Tongue (tissue), 3 donors: ENCODE measurements at places on chromosomes 3 and 15.
A peak's percentile ranks its signal among the peaks of the same experiment; 100 is the strongest.

- DNase-seq: no peak
These were observed 202.3 kb upstream of the MRPL3 start for GRCh38 chr3:131705099-131705498.

GRCh38 chr3:10550705-10551104 lies 45.3 kb upstream of the ATP2B2 start:
- peak; percentile 69 for DNase-seq

GRCh38 chr15:55859681-55860080 lies 116.7 kb upstream of the PRTG start:
- DNase-seq: no peak

DNA sequence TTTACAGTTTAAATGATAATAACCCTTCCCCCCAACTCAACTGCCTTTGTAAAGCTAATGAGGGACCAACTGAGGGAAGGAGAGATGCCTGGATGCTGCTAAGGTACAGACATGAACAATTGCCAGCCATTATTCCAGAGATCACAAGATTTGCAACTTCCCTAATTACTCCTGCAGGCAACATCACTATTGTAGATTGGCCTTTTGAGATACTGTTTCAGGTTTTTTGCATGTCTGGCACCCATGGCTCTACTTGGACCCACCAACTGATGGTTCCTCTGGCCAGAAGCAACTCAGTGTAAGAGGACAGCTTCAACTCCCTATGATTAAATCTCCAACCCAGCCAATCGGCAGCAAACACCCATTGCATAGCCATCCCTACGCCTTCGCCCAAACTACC lies 478.7 kb downstream of the FHIT start:
- no peak for DNase-seq

- peak; percentile 93 for DNase-seq
These were observed 39.7 kb downstream of the KLHL25 start for GRCh38 chr15:85754989-85755388.

GRCh38 chr3:122898298-122898697 lies 103.4 kb downstream of the SLC49A4 start:
- no peak for DNase-seq

GRCh38 chr15:96340598-96341512 lies 10.4 kb downstream of the NR2F2 start:
- peak; percentile 92 for DNase-seq

DNA sequence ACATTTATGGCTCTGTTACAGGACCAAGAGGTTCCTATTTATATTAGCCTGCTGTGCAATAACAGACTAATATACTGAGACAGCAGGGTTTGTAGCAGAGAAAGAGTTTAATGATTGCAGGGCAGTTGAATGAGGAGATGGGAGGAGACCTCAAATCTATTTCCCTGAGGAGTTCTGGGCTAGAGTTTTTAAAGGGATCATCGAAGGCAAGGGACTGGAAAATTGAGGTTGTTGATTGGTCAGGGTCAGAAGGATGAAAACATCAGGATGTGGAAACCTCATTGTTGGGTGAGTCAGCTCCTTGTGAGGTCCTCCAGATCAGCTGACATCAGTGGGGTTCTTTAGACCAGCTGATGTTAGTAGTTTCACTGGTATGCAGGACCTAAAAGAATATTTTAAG lies 60.6 kb upstream of the GOLGA8B start:
- no peak for DNase-seq

GRCh38 chr3:17469520-17469919 lies 272.9 kb downstream of the TBC1D5 start:
- DNase-seq: no peak

DNA sequence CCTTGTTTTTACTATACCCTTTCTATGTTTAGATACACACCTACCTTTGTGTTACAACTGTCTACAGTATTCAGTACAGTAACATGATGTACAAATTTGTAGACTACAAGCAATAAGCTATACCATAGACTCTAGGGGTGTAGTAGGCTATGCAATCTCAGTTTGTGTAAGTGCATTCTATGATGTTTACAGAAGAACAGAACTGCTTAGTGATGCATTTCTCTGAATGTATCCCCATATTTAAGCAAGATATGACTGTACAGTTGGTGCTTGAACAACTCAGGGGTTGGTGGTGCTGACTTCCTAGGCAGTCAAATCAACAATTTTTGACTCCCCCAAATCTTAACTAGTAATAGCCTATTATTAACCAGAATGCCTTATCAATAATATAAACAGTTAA lies 467.1 kb upstream of the TGFBR2 start:
- DNase-seq: no peak

DNA sequence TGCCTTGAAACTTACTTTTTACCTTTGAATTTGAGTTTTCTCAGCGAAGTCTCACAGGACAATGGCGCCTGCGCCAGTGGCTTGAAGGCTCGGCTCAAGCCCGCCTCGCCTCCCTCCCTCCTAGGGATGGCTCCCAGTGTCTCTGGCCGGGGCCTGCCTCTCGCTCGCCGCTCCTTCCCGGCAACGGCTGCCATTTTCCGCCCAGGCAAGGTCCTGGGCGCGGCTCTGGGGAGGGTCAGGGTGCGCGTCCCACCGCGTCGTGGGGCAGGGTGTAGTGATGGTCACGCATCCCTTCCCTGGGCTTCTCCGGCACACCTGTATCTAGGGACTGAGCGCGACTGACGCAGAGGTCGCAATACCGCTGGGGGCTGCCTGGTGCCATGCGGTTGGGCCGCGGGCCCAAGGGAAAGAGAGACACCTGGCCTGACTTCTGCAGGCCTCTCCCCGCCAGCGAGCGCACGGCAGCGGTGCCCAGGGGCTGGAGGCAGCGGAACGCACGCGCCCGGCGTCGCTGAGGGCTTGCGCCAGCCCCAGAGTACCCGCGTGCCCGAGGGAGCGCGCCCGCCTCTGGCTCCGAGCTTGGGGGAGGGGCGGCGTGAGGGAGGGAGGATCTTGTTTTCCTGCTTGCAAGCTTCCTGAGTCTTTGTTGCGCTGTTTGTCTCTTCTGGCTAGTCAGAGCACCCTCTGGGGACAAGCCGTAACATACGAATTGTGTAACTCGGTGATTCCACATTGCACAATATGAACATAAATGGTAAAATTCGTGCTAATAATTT lies 20.7 kb upstream of the FEM1B start:
- DNase-seq: peak; percentile 87

DNA sequence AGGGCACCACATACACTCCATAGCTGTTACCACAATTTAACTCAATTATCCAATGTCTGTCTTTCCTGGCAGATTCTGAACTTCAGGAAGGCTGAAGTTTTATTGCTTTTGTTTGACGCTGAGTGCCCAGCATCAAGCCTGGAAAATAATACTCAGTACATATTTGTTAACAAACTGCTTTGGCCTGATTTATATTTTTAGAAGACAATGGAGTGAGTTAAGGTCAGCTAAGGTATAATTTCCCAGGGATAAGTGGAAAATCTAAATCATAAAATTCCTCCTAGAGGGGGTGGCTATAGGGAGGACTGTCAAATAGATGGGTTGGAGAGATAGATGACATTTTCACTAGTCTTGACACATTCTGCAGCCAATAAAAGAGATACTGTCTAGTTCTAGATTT lies 659.4 kb upstream of the ADAMTS9 start:
- DNase-seq: no peak

DNA sequence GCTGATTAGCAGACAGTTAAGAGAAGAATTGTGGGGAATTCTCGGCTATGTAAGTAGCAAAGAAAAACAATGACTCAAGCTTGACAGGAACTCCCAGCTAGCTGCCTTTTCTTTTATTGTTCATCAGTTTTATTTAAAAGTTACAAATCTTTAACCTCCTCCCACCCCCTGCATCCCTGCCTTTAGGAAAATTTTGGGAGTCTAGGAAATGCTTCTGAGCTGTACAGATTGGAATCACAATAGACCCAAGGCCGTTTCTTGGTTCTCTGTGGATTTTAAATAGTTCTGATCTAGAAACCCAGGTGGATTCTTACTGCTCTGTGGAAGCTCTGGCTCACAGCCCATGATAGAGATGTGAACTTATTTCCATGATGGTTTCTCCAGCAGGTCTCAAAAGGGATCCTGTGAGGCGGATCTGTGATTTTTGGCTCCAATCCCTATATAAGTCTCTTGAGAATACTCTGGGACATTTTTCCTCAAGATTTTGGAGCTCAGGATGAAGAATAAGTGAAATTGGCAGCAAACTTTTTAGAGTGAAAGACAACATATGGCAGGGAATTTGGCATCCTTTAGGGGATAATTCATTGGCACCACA lies 312.3 kb downstream of the EPHA3 start:
- peak; percentile 37 for DNase-seq

DNA sequence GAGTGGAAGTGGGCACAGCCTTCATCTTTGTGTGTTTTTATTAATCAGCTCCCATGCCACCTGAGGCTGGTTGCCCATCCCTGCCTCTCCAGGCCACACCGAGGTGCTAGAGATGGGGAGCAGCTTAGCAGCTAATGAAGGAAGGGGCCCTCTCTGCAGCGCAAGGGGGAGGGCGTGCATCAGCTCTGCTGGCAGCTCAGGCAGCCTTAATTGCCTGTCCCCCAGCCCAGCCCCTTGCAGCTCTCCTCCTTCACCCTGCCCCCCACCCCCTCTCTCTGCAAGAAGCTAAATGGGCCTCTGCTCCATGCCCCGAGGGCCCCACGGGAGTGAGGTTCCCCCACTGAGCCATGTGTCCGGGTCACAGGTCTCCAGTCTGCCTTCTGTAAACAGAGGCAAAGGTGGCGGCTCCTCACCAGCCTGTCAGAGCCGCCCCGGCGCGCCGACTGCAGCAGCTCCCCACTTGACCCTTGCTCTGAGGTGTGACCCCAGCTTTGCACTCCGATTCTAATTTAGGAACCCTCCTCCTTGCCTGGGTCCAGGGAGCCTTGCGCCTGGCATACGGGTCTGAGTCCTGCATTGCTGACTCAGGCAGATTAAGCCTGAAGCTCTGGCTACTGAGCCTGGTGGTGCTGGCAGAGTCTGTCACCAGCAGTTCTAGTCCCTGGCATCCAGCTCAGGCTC lies 27.9 kb upstream of the NTRK3 start:
- DNase-seq: no peak

- no peak for DNase-seq
These were observed 7.5 kb downstream of the MORF4L1 start for GRCh38 chr15:78880242-78880533.

- no peak for DNase-seq
These were observed 82.0 kb downstream of the CNTN3 start for GRCh38 chr3:74532446-74532845.

DNA sequence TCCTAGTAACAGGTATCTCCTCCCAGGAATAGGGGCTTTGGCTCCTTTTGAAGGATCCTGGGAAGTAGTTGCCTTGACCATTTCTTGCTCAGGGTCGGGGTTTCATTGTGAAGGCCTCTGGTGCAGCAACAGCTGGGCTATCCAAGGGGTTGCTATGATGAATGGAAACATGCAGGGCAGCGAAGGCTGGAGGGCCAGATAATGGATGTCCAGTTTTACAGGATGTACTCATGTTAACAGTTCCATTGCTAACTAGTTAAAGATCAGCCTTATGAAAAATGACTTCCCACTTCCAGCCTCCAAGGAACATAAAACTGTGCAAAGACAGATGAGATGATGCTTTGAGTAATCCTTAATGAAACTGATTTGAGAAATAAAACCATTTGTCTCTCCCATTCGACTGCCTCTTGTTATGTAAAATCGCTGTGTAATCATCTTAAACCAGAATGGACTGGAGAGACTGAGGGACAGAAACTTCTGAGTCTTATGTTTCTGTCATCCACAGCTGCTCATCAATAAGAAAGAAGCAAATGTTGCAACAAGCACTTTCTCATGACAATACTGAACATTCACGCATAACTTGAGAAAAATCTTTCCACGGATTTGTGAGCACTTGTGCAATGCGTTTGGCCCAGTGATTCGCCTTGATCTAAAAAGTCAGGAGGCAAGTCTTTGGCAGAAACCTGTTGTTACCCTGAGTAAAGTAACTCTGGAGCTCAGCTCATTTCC lies 473.5 kb upstream of the RGMA start:
- peak; percentile 91 for DNase-seq

GRCh38 chr3:152030320-152030719 lies 156.9 kb downstream of the SUCNR1 start:
- no peak for DNase-seq
